ENCODE measurements at places on chromosomes 3 and 15. TPM values are rescaled to one million over a fixed set of nuclear protein-coding genes. Genes with fewer than 3 reads are reported as not detected.

Gene CPN2
- not detected for total RNA-seq

Gene GPR15
- total RNA-seq = not detected

Gene MYEF2
- 17.3 TPM for total RNA-seq

Gene GLDN
- total RNA-seq = not detected

Gene CCR3
- not detected for total RNA-seq

Gene TIMMDC1
- total RNA-seq = 79.8 TPM

Gene GXYLT2
- total RNA-seq = 1.5 TPM

Gene PRRT3
- 1.5 TPM for total RNA-seq

Gene FMN1
- total RNA-seq = 0.36 TPM

Gene PLXND1
- total RNA-seq = 86.5 TPM

Gene AP4E1
- 9.3 TPM for total RNA-seq

Gene GOLGA6D
- total RNA-seq = not detected

Gene ISLR
- total RNA-seq = 0.41 TPM

Gene LSAMP
- total RNA-seq = 0.10 TPM

Gene PSTPIP1
- not detected for total RNA-seq

Gene GPR27
- total RNA-seq = 4.0 TPM

Gene UBE2E2
- 40.1 TPM for total RNA-seq

Gene ITIH1
- not detected for total RNA-seq

Gene CHDH
- 2.6 TPM for total RNA-seq

Gene GOLGA8G
- total RNA-seq = not detected

Gene TMEM158
- total RNA-seq = 25.8 TPM

Gene BSN
- total RNA-seq = 0.17 TPM

Gene FRMD4B
- 1.4 TPM for total RNA-seq

Gene PRICKLE2
- total RNA-seq = 2.6 TPM

Gene THRB
- 1.8 TPM for total RNA-seq

Gene AHSG
- total RNA-seq = not detected

Gene IL5RA
- total RNA-seq = not detected

Gene GATA2
- total RNA-seq = 5.5 TPM

Gene ARHGAP11A
- total RNA-seq = 66.2 TPM

Gene MUC4
- not detected for total RNA-seq

Gene IQCH
- total RNA-seq = 3.0 TPM

Gene RNU5B-1
- not detected for total RNA-seq

Gene PLSCR1
- total RNA-seq = 55.0 TPM

Gene AZI2
- 42.2 TPM for total RNA-seq

Gene HIGD2B
- total RNA-seq = not detected
